A549 treated with ZK216348 at 1 μM for 4 hours (cell line): ENCODE measurements at places on chromosomes 4 and X. TPM values are rescaled to one million over a fixed set of nuclear protein-coding genes. Genes with fewer than 3 reads are reported as not detected.

FRMD7 gene
- total RNA-seq, result not detected in 5 replicates

UGT2A3 gene
- total RNA-seq, result 0.06 to 0.24 TPM (median 0.13 TPM) in 4 of 5 replicates, not detected in the other

RTL9 gene
- total RNA-seq, result 0.05 to 0.36 TPM (median 0.09 TPM) in 5 replicates

SSX2B gene
- total RNA-seq, result not detected in 5 replicates

WDR19 gene
- total RNA-seq, result 6.4 to 11.2 TPM (median 8.1 TPM) in 5 replicates

SPANXC gene
- total RNA-seq, result 0.74 to 2.4 TPM (median 0.76 TPM) in 3 of 5 replicates, not detected in the others

SLC6A14 gene
- total RNA-seq, result not detected in 5 replicates

MAGEA1 gene
- 0.09 to 0.28 TPM (median 0.18 TPM) in 4 of 5 replicates, not detected in the other for total RNA-seq

BMX gene
- total RNA-seq, result not detected in 5 replicates

TRPC3 gene
- total RNA-seq, result 0.05 to 0.14 TPM (median 0.07 TPM) in 4 of 5 replicates, not detected in the other

HDAC8 gene
- 24.3 to 32.3 TPM (median 26.1 TPM) in 5 replicates for total RNA-seq

NDNF gene
- not detected in 5 replicates for total RNA-seq

RHOXF2B gene
- not detected in 5 replicates for total RNA-seq
